GOT3 (cell line): ENCODE measurements at places on chromosomes 6 and 20.

GRCh38 chr20:54262671-54263070, 54.8 kb downstream of the PFDN4 start:
- DNase-seq = no peak

- no peak for DNase-seq
Measured at GRCh38 chr6:131765804-131766135, 42.0 kb upstream of the ENPP1 start.

- DNase-seq = peak; percentile 45
Measured at GRCh38 chr20:17836303-17836861, 132.2 kb downstream of the SNX5 start.

- no peak for DNase-seq
Measured at GRCh38 chr20:37392441-37393195, 46.7 kb downstream of the SRC start.

GRCh38 chr6:63444768-63445167, 125.0 kb upstream of the LGSN start:
- no peak for DNase-seq

DNA sequence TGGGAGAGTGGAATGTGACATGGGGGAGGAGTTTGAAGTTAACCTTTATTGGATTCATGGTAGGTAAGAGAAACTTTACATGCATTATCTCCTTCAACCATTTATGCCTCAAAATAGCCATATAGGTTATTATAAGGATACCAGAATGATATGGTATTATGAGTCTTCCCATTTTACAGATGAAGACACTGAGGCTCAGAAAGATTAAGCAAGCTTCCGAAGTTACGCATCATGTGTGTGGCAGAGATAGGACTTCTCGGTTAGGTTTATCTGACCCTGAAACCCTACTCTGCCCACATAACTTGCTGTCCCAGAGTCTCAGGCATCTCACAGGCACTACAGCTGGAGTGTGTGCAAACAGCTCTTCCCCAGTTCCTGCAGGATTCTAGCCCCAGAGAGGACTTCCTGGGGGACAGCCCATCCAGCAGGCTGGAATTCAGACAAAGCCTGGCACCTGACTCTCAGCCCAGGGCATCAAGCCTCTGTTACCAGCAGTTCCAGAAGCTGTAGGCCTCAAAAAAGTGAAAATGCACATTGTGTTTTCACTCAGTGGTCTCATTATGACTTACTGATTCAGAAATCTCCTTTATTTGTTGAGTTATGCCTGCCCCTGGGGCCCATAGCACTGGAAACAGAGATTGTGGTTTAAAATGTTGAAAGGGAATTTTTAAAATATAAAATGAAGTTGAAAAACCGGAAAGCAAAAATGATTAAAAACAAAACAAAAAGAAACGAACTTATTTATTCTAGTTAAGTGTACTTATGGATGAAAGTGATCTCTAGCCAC, 512.8 kb upstream of the CHD6 start:
- no peak for DNase-seq

DNA sequence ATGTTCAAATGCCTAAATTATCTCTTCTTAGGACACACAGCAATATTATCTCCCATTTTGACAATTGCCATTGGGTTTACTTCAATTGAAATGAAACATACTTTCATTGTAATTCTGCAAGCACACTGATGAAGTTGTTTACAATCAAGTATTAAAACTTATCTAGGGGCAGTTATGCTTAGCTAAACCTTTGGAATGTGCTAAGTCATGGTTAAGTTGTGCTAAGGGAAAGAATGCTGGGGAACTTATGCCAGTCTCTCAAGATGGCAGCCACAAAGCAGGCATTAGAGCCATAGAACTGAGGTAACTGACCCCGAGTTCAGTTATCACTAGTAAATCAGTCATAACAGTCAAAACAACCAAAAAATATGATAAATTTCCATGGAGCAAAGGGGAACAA, 59.1 kb upstream of the NT5E start:
- no peak for DNase-seq

DNA sequence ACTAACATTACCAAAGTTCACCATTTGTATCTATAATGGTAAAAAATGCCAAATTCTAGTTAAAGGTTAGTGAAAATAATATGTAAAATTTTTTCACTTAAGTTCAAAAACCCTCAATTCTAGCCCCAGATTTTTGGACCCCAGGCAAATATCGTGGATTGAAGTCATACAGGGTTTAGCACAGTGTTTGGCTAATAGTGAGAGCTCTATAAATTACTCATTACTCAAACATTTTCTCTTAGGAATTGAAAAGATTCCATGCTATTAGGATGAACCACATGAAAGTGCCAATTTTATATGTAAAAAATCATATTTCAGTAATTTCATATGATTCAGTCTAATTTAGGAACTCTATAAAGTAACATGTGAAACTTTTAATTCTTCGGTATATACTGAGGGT, 170.3 kb upstream of the PREP start:
- no peak for DNase-seq

DNA sequence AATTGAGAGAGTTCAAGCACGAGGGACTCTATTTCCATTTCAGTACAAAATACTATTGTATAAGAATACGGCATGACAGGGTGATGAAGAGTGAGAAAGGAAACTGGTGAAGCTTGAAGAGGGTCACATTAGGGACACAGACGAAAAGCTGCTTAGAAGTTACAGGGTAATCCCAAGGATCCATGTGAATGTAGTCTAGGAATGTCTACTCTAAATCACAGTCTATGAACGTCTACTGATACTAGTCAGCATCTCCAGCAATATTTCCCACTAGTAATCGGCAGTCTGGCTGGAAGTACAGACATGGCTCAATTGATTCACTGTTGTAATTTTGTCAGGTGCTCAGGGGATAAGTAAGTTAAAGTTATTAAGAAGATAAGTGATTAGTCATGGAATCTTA, 156.4 kb downstream of the ASCC3 start:
- no peak for DNase-seq

- no peak for DNase-seq
Measured at GRCh38 chr6:52696418-52696817, 25.5 kb downstream of the TMEM14A start.

GRCh38 chr6:137297887-137298286, 78.7 kb upstream of the IFNGR1 start:
- no peak for DNase-seq

- DNase-seq = no peak
Measured at GRCh38 chr6:68094070-68094469, 541.0 kb upstream of the ADGRB3 start.

DNA sequence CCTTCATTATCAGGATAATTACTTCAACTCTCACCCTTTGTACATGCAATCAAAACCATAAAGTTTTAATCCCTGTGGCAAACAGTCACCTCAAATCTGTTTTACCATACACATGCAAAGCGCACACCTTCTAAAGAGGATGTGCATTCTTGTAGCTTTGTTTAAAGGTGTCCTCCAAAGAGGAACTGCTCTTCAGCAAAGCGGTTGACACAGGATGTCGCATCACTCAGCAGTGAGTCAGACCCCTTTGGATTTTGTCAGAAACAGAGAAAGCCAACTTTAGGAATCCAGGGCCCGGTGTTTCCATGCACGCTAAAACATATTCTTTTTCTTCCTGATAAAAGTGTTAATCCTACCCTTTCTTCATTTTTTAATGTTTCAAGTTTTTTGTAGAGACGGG, 268.3 kb upstream of the ARID1B start:
- no peak for DNase-seq

GRCh38 chr6:148513145-148514071, 170.8 kb downstream of the SASH1 start:
- DNase-seq = no peak

GRCh38 chr20:33061658-33062028, 7.9 kb downstream of the BPIFB3 start:
- DNase-seq = no peak

- no peak for DNase-seq
Measured at GRCh38 chr6:164345806-164346496, 931.4 kb downstream of the QKI start.

- DNase-seq = no peak
Measured at GRCh38 chr6:14211562-14211942, 94.0 kb downstream of the CD83 start.

DNA sequence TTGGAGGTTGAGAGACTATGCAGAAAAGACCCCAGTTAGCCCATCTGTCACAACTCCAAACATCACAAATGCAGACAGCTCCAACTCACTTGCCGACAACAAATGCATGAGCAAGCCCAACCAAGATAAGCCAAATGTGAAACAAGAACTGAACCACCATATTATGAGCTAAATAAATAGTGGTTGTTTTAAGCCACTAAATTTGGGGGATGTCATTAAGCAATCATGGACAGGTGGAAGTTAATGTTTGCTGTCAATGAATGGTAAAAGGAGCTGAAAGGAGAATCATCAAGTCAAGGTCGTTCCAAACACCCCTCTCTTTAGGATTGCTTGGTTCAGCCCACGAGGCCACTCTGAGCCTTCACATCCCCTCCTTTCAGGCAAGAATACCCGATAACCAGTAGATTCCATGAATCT, 71.2 kb upstream of the PLCB4 start:
- no peak for DNase-seq

DNA sequence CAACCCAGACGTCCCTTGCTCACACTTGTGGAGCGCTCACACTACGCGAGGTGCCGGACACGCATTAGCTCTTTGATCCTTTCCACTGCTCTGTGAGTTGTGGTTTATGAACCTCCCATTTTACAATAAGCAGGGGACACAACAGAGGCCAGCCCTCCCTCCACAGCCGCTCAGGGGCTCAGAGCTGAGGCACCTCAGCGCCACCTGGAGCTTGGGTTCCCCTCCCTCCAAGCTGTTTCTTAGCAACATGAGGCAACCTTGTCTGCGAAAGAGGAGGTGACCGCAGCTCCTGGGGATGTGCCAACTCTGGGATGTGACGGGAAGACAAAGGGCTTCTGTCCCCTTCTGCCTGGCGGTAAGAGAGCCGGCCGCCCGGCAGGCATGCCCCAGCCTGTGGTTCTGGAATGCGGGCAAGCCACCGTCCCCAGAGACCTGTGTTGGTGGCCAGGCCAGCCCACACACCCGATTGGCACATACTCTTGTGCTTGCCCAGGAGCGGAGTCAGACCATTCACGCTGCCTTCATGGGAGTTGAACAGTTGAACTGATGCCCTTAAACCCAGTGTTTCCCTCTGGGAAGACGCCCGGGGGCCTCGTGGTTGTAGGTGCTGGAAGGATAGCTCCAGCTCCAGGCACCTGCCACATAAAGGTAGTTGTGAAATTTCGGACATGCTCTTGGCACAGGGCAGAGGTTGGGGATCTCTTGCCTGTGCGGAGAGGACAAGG, 44.5 kb downstream of the RBM38 start:
- no peak for DNase-seq
